Pancreas (tissue), 10 donors: ENCODE measurements at places on chromosomes 4 and X. TPM values are rescaled to one million over a fixed set of nuclear protein-coding genes. Genes with fewer than 3 reads are reported as not detected.

Gene H2BW2
- not detected for total RNA-seq

GRCh38 chr4:26607776-26608175, 23.9 kb downstream of the TBC1D19 start:
- H3K4me1 ChIP-seq: no peaks in the 10 kb centered on the region
- no peaks in the 10 kb centered on the region for H3K36me3 ChIP-seq
- DNase-seq: no peak
- H3K27ac ChIP-seq: no peak overlapping the region
- H3K4me3 ChIP-seq: no peak overlapping the region

DNA sequence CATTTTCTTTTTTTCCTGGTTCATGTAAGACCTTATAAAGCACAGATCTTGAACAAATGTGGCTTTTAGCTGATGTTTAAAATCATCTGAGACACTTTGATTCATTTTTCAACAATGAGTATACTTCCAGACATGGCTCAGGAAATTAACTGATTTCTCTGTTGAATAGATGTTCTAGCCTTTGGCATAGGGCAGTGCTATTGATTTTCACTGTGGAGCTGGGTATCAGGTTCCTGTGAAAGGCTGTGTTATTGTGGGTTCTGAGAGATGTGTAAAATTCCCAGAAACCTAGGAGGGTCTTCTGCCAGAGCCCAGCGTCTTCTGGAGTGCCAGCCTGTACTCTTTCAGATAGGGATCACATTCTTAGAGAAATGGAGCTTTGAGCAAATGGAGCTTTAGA, 278.9 kb downstream of the EPHA5 start:
- no peaks in the 10 kb centered on the region for H3K36me3 ChIP-seq
- H3K4me3 ChIP-seq: no peak overlapping the region
- no peak for DNase-seq
- H3K27ac ChIP-seq: no peak overlapping the region

Gene USP51
- total RNA-seq: 1.1 TPM

Gene PCDH7
- total RNA-seq: 6.4 TPM

Gene REPS2
- 14.7 TPM for total RNA-seq

DNA sequence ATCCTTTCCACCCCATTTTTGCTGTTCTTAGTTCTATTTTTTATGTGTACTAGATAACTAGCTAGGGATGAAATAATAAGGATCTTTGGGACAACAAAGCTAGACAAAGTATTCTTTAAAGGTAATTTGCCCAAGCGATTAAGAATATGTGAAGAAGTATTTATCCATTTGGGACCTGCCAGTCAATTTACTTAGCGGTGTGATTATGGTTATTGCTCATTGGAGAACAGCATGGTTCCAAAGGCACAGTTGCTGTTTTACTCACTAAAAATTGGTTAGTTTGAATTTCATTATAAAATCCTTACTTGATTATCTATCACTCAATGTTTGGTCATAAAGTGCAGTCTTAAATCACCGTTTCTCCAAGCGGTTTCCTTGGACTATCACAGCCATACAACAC, 124.1 kb downstream of the SNCA start:
- no peaks in the 10 kb centered on the region for H3K36me3 ChIP-seq
- no peak overlapping the region for H3K27ac ChIP-seq
- H3K4me1 ChIP-seq: no peaks in the 10 kb centered on the region
- H3K4me3 ChIP-seq: no peak overlapping the region
- H3K27me3 ChIP-seq: no peaks in the 10 kb centered on the region
- DNase-seq: no peak

Gene RELL1
- 15.6 TPM for total RNA-seq

GRCh38 chr4:15914736-15915135, 23.8 kb downstream of the FGFBP1 start:
- H3K27ac ChIP-seq: no peak overlapping the region
- no peaks in the 10 kb centered on the region for H3K27me3 ChIP-seq
- H3K4me1 ChIP-seq: no peaks in the 10 kb centered on the region
- DNase-seq: no peak
- no peak overlapping the region for H3K4me3 ChIP-seq

- peak overlapping the region; percentile 54 for H3K4me3 ChIP-seq
- peak overlapping the region; percentile 78 for H3K27ac ChIP-seq
- peak; percentile 91 for DNase-seq
- peaks cover 8% of the 10 kb centered on the region for H3K4me1 ChIP-seq
These were observed 2.1 kb upstream of the FAT1 start for GRCh38 chr4:186725469-186726425.

DNA sequence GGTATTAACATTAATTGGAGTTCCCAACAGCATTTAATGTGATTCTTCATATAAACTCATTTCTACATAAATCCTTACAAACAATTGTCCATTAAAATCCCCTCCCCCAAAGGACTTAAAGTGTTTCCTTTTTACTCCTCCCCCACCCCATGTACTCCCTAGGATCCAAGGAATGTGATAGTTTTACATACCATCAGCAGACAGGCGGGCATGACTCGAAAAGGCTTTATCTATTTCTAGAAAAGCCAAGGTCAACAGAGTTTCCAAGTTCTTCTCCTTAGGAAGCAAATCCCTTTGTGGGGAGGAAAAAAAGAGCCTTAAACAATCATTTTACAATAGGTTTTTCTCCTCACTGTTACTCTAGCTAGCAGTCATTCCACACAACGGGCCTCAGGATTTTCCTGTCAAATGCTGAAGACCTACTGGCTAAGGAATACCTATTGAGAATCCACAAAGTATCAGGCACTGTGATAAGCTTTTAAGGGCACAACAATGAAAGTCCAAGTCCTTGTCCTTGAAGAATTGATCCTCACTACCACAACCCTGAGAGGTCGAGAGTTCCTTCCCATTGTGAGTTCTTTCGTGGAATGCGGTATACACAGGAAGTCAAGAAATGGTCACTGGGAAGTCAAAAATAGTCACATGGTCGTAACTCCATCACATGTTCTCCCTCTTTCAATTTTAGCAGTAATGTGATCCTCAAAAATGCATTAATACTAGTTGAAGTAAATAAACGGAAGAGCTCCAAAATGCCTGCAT, 7.2 kb downstream of the PPM1K start:
- no peaks in the 10 kb centered on the region for H3K27me3 ChIP-seq
- H3K27ac ChIP-seq: no peak overlapping the region
- no peak overlapping the region for H3K4me3 ChIP-seq
- H3K4me1 ChIP-seq: no peaks in the 10 kb centered on the region
- no peak for DNase-seq
- no peaks in the 10 kb centered on the region for H3K36me3 ChIP-seq

DNA sequence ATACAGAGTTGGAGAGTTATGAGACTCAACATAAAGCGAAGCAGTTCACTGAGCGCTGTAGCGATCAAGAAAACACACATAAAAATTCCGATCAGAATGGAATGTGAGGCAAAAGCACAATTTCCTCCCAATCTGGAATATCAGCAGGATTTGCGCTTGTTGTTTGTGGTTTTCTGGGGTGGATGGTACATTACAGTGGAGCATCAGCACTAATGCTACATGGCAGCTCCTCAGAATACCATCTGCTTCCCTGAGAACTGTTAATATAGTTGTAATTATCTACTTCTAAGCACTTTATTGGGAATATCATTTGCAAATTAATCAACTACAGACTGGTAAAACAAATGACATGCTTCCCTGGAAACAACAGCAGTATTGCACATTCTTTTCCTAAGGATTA, 324.1 kb upstream of the PPARGC1A start:
- H3K27me3 ChIP-seq: no peaks in the 10 kb centered on the region
- DNase-seq: no peak
- H3K4me3 ChIP-seq: no peak overlapping the region
- no peaks in the 10 kb centered on the region for H3K4me1 ChIP-seq

GRCh38 chr4:6264225-6264540, 5.5 kb upstream of the WFS1 start:
- H3K27ac ChIP-seq: no peak overlapping the region
- H3K4me1 ChIP-seq: peaks cover 5% of the 10 kb centered on the region
- no peak for DNase-seq
- H3K36me3 ChIP-seq: no peaks in the 10 kb centered on the region

Gene FMR1NB
- total RNA-seq: not detected

Gene IL2RG
- 2.2 TPM for total RNA-seq

Gene S100P
- total RNA-seq: 1.7 TPM

GRCh38 chr4:111120191-111120590, 497.3 kb upstream of the PITX2 start:
- H3K27me3 ChIP-seq: no peaks in the 10 kb centered on the region
- H3K4me1 ChIP-seq: no peaks in the 10 kb centered on the region
- H3K27ac ChIP-seq: no peak overlapping the region
- H3K36me3 ChIP-seq: no peaks in the 10 kb centered on the region
- DNase-seq: no peak

Gene KCNE5
- 0.12 TPM for total RNA-seq

Gene DOK7
- 8.0 TPM for total RNA-seq

Gene FDCSP
- total RNA-seq: not detected

DNA sequence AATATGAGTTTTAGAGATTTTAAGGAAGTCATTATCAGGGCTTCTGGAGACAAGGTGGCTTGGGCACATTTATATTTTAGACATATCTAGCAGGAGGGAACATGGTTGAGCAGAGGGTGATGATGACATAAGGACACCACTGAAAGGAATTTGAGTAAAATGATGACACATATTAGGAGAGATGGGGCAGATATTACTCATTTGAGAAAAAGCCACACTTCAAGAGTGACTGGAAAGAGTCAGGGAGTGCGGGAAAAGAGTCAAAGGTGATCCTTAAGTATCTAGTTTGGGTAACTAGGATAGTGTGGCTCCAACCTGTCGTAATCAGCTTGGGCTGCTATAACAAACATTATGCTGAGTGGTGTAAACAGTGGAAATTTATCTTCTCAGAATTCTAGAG, 377.7 kb downstream of the PACRGL start:
- no peaks in the 10 kb centered on the region for H3K27me3 ChIP-seq
- no peak for DNase-seq
- H3K36me3 ChIP-seq: no peaks in the 10 kb centered on the region

GRCh38 chr4:21012851-21013331, 312.6 kb downstream of the PACRGL start:
- no peaks in the 10 kb centered on the region for H3K4me1 ChIP-seq
- H3K36me3 ChIP-seq: no peaks in the 10 kb centered on the region
- H3K27me3 ChIP-seq: no peaks in the 10 kb centered on the region
- no peak for DNase-seq
- H3K27ac ChIP-seq: no peak overlapping the region

GRCh38 chrX:153411255-153411987, at the start of gene ZFP92:
ZFP92 (plus strand) TSS chrX:153411472; CDS start chrX:153418323, 6,851 bp downstream.
- H3K36me3 ChIP-seq: no peaks in the 10 kb centered on the region
- no peaks in the 10 kb centered on the region for H3K4me1 ChIP-seq
- no peaks in the 10 kb centered on the region for H3K27me3 ChIP-seq
- H3K27ac ChIP-seq: no peak within 1 kb of the TSS
- peak within 1 kb of the TSS; percentile 14 for H3K4me3 ChIP-seq
- DNase-seq: no peak

DNA sequence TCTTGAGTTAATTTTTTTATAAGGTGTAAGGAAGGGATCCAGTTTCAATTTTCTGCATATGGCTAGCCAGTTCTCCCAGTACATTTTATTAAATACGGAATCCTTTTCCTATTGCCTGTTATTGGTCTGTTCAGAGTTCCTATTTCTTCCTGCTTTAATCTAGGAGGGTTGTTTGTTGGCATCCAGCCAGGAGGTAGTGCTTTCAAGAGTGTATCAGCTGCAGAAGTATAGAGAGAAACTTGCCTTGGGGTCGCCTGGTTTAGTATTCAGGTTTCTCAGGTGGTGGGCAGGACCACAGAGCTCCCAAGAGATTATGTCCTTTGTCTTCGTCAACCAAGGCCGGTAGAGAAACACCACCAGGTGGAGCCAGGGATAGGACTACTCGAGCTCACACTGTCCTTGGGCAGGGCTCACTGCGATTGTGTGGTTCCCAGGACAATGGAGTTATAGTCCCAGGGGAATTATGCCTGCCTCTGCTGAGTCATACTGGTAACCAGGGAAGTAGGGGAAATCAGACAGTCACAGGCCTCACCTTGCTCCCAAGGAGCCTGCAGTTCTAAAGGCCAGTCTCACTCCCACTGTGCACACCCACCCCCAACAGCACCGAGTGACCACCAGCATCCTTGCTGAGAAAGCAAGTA, 168.1 kb downstream of the VSIG4 start:
- DNase-seq: no peak
- no peak overlapping the region for H3K4me3 ChIP-seq
- H3K27me3 ChIP-seq: peaks cover 8% of the 10 kb centered on the region
- no peak overlapping the region for H3K27ac ChIP-seq

GRCh38 chrX:113947548-113947947, 636.3 kb upstream of the HTR2C start:
- no peak overlapping the region for H3K4me3 ChIP-seq
- no peaks in the 10 kb centered on the region for H3K27me3 ChIP-seq
- DNase-seq: no peak
- no peak overlapping the region for H3K27ac ChIP-seq
- H3K4me1 ChIP-seq: no peaks in the 10 kb centered on the region

Gene PNMA5
- not detected for total RNA-seq

DNA sequence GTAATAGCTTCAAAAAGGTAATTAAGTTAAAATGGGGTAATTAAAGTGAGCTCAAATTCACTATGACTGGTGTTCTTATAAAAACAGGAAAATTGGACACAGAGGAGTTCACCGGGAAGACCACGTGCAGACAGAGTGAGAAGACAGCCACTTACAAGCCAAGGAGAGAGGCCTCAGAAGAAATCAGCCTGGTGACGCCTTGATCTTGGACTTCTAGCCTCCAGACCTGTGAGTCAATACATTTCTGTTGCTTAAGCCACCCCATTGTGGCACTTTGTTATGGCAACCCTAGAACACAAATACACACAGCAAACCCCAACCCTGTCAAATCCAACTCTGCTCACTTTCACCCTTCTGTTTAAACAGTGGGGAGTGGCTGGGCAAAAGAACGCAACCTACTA, 4.1 kb upstream of the CD38 start:
- H3K27ac ChIP-seq: no peak overlapping the region
- H3K27me3 ChIP-seq: no peaks in the 10 kb centered on the region
- H3K36me3 ChIP-seq: no peaks in the 10 kb centered on the region
- no peaks in the 10 kb centered on the region for H3K4me1 ChIP-seq
- no peak overlapping the region for H3K4me3 ChIP-seq
- no peak for DNase-seq

Gene LRCH2
- 0.14 TPM for total RNA-seq

DNA sequence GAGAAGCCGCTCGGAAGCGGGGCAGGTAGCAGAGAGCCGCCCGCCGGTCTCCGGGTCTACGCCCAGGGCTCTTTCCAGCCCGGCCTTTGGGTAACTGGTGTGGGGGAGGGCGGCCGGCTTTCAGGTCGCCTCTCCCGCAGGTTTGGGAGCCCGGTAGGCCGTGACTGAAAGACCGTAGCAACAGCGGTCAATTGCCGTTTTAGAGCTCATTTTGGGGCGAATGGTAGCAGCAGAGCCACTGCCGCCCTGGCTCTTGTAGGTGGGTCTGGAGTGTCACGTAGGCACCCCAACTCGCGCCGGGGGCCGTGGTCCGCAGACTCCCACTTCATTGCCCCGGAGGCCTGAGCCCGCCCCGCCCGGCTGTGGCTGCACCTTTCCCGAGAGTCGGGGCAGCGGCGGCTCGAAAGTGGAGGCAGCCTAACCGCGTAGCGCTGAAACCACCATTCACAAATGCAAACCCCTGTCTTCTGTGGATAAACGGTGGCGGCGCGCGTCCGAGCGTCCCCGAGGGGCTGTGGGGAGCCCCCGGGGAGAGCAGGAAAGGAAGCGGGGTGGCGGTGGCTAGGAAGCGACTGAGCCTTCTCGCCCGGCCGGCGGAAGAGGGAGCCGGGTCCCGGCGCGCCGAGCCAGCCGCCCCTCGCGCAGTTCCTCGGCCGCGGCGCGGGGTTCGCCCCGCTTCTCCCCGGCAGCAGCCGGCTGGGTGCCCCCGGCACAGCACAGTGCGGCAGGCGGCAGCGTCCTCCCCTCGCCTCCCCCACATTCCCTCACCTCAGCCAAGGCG, 2185.1 kb upstream of the TENM3 start:
- peaks cover 5% of the 10 kb centered on the region for H3K27me3 ChIP-seq
- peak; percentile 27 for DNase-seq
- peak overlapping the region; percentile 35 for H3K4me3 ChIP-seq
- H3K27ac ChIP-seq: no peak overlapping the region
